ENCODE measurements at places on chromosomes 4 and X.

GRCh38 chr4:102402223-102402622 is 56.9 kb upstream of the SLC39A8 start:
- no peak for DNase-seq

DNA sequence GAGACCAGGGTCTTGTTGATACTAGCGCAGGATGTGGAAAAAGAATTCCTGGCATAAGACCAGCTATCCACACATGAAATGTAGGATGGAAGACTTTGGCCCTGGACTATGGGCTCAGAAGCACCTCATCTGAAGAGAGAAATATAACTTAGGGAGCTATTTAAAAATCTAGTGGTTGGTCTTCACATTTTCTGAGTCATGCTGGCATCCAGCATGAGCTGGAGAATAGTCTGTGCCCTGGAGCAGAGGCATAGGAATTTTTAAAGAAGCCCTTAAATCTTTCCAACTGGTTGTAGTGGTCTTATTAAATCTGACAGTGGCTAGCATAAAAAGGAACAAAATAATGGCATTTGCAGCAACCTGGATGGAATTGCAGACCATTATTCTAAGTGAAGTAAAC is 86.3 kb downstream of the SMARCA5 start:
- no peak for DNase-seq

GRCh38 chr4:75908555-75908954 is 6.3 kb upstream of the PPEF2 start:
- DNase-seq, result no peak

- no peak for DNase-seq
These were observed 132.2 kb upstream of the C1QTNF7 start for GRCh38 chr4:15295421-15296162.

DNA sequence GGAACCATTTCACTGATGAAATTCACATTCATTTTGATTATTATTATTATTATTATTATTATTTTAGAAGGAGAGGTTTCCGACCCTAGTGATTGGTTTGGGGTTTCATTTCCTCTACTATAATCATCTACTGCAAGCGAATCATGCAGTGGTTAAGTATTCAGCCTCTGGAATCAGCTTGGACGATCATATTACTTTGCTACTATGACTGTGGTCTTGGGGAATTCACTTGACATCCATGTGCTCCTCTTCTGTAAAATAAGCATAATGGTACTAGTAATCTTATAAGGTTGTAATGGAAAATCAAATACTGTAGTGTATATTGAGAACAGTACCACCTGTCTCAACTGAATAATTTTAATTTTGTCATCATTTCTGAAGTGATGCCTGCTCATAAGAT is 132.1 kb upstream of the SLC4A4 start:
- no peak for DNase-seq

DNA sequence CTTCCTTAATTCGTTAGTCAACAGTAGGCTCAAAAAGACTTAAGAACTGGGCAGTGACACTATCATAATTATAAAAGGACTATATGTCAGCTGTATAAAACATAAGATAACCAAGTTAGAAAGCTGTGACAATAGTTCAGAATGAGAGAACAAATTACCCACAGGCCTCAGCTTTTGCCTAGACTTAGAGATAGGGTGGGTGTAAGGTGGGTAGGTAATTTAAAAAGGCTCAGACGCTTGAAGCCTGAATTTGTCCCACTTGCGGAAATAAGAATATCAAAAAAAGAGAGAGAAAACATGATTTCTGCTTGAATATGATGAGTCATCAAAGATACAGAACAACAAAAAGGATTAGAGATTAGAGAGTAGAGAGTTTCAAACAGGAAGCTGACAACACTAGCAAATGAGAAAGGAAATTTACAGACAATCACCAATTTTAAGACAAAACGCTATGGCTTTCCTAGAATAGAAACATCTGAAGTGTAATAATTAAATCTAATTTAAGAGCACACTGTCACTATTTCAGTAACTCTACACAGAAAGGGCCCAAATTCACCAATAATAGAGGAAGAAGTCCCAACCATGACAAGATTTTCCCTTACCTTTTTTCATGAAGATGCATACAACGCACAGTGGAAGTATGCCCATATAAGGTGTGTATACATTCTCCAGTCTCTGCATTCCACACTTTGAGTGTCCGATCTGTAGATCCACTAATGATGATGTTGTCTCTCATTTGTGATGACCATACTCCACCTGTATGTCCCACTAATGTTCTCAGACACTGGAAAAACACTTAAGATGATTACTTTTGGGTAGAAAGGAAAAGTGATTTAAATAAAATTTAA is 208.1 kb downstream of the FBXW7 start:
- no peak for DNase-seq

- DNase-seq, result no peak
These were observed at the start of gene MANBA for GRCh38 chr4:102760645-102761295. MANBA (minus strand) TSS chr4:102760968; CDS start chr4:102760894, 74 bp downstream.

GRCh38 chr4:22986881-22987280 is 294.1 kb downstream of the GBA3 start:
- DNase-seq, result no peak

DNA sequence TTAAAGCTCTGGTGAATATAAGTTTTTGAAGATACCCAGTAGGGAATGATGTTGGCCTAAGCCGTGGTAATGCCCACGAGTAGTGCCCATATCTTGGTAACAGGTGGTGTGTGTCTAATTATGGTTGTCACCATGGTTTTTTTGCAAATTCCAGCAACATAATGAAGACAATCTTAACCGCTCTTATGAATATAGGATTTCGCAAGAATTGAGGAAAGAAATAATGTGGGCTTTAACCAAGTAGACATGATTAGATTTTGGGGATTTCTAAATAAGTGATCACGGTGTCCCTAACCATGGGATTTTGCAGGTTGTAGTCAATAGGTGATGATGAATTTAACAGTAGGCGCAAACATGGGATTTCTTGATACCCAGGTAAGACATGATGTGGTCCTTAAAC is 2.5 kb downstream of the ATXN3L start:
- no peak for DNase-seq

- DNase-seq, result no peak
These were observed 125.8 kb downstream of the PPEF1 start for GRCh38 chrX:18833071-18833731.

- DNase-seq, result no peak
These were observed 312.3 kb upstream of the DKK2 start for GRCh38 chr4:107348188-107349050.

GRCh38 chrX:120377715-120378114 is 15.8 kb downstream of the ATP1B4 start:
- DNase-seq, result no peak

DNA sequence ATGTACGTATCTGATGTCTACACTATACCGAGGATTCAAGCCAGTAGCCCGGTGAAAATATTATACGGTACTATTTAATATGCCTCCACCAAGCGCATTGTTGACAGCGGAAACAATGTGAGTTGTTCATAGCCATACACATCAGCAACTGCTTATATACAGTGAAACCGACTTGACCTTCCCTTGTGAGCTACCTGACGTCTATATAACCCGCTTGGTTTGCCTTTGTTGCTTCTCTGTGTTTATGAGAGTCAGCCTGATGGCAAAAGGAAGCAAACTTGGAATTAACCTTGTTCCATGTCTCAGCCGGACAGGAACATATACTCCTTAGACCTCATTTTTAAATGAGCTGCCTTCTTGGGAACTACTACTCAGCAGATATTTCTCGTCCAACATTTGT is 211.8 kb downstream of the DCTD start:
- DNase-seq, result no peak

DNA sequence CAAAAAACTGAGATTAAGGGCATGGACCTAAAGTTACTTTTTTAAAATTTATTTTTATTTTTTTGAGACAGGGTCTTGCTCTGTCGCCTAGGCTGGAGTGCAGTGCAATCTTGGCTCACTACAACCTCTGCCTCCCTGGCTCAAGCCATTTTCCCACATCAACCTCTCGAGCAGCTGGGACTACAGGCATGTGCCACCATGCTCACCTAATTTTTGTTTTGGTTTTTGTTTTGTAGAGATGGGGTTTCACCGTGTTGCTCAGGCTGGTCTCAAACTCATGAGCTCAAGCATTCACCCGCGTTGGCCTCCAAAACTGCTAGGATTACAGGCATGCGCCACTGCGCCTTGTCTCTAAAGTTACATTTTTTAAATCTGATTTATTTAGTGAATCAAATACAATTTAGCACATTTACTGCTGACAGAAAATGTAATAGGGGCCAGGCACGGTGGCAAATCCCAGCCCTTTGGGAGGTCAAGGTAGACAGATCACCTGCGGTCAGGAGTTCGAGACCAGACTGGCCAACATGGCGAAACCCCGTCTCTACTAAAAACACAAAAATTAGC is 38.3 kb downstream of the GUCY1A1 start:
- no peak for DNase-seq

DNA sequence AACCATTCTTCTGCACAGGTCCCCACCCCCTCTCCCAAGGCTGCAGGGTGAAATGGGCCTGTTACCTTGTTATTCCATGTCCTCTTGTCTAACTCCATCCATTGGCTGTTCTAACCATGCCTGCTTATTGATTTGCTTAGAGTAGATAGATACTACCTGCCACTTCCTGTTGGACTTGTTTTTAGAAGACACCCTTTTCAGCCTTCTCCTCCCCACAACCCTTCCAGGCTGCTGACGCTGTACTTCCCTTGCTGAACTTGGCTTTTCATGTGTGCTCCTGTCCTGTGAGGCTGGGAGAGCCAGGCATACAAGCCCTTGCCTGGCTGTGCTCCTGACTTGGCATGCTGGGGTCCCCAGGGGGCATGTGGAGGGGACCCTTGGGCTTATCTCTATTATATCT is 81.9 kb downstream of the AASDH start:
- DNase-seq, result no peak

DNA sequence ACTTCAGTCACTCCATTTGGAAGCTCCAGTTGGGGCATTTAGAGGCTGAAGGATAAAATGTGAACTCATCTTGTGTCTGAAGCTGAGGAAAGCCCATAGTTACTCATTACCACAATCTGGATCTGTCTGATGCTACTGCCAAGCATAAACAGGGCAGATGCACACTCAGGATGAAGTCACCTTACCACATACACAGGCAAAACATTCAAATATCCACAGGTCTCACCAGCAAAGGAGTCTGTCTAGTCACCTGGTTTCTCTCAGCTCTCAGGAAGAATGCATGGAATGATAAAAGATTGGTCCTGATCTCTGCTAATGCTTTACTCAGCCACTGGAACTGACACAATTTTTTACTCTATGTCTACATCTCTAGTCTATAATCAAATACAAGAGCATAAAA is 13.0 kb upstream of the ODAPH start:
- DNase-seq, result no peak

DNA sequence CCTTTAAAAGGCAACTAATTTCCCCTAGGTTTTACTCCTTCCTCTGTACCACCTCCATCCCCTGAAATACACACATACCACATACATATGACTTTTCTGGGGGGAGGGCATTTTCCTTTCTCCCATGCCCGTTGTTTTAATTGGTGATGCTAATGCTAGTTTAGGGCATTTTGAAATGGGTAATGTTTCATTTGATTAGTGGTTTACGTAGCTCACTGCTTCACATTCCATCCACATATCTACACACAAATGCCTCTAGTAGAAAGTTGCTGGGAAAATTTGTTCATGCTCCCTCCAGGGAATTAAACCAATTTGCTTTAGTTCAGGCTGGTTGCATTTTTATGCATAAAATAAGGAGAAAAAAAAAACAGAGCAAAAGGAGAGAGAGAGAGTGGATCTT is 231.2 kb downstream of the FRAS1 start:
- DNase-seq, result no peak

All from cortex of kidney (tissue), 1 donor.